Activated naive CD4-positive, alpha-beta T cell (primary cell): ENCODE measurements at places on chromosomes 5 and 9.

DNA sequence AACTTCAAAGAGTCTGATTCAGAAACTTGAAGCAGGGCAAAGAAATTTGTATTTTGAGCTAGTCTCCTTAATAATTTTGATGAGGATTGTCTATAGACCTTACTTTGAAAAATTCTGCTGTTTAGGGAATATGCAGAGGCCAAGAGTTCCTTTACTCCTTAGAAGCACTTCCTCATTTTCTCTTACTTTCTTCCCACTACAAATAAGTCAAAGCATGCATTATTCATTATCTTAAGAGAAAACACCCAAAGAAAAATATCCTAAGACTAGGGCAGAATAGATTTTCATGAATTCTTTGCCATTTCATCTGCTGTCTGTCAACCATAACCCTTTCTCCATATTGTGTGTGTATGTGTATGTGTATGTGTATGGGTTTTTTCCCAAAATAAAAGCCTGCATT lies 307.9 kb downstream of the KCTD16 start:
- no peak for DNase-seq

GRCh38 chr5:137668637-137669036 lies 67.3 kb downstream of the KLHL3 start:
- no peak for DNase-seq

GRCh38 chr5:131441184-131441583 lies 177.3 kb downstream of the CDC42SE2 start:
- DNase-seq, result no peak

GRCh38 chr5:72177538-72177937 lies 70.3 kb downstream of the MAP1B start:
- no peak for DNase-seq
